H4 (cell line): ENCODE measurements at places on chromosomes 7 and 10. TPM values are rescaled to one million over a fixed set of nuclear protein-coding genes. Genes with fewer than 3 reads are reported as not detected.

HUS1 gene
- 43.4 and 43.8 TPM in 2 replicates for total RNA-seq

VENTX gene
- not detected in 2 replicates for total RNA-seq

EPHB6 gene
- total RNA-seq: 0.35 and 1.7 TPM in 2 replicates

ANKRD2 gene
- 0.15 TPM in 1 of 2 replicates, not detected in the other for total RNA-seq

CACNB2 gene
- total RNA-seq: 0.62 and 1.2 TPM in 2 replicates

PPP1R3C gene
- 5.2 and 6.0 TPM in 2 replicates for total RNA-seq

LBX1 gene
- not detected in 2 replicates for total RNA-seq

CAMK1D gene
- 1.0 and 2.3 TPM in 2 replicates for total RNA-seq

SAP25 gene
- not detected in 2 replicates for total RNA-seq

GNA12 gene
- total RNA-seq: 14.4 and 24.4 TPM in 2 replicates

SLC29A3 gene
- total RNA-seq: 2.1 and 3.3 TPM in 2 replicates

SNX10 gene
- total RNA-seq: 28.3 and 38.2 TPM in 2 replicates

UROS gene
- total RNA-seq: 90.0 and 116 TPM in 2 replicates

TMEM139 gene
- total RNA-seq: 0.62 and 1.2 TPM in 2 replicates

SH2B2 gene
- total RNA-seq: 1.8 and 3.3 TPM in 2 replicates

ADAM12 gene
- 1.3 and 2.0 TPM in 2 replicates for total RNA-seq

GPR85 gene
- 2.4 and 2.7 TPM in 2 replicates for total RNA-seq

GNGT1 gene
- not detected in 2 replicates for total RNA-seq

GDF10 gene
- total RNA-seq: not detected in 2 replicates

LRRC18 gene
- total RNA-seq: 0.06 TPM in 1 of 2 replicates, not detected in the other

NOM1 gene
- 6.9 and 7.1 TPM in 2 replicates for total RNA-seq
